ENCODE measurements at places on chromosomes 1 and 21.

DNA sequence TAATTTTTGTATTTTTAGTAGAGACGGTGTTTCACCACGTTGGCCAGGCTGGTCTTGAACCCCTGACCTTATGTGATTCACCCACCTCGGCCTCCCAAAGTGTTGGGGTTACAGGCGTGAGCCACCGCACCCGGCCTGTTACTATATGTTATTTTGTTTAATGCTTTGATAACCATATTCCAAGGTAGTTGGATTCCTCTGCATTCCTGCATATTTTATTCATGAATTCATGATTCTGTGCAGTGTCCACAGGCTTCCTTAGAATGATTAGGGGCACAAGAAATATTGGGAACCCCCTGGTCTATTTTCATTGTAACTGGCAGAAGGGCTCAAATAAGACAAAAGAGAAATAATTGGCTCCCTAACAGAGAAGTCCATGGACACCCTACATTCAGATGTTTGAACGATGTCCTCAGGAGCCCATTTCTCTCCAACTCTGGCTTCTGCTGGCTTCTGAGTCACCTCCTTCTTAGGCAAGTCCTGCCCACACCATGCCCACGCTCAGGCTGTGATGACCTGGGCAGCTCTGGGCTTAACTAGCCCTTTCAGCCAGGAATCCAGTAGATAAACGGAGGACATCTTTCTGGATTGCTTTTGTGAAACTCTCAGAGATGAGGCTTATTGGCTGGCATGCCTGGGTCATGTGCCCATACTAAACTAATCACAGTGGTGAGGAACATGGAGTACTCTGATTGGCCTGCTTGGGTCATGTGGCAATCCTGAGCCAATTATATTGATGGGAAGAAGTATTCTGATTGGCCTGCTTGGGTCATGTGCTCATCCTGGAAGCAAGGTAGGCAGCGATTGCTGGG, 32.6 kb downstream of the TNFRSF8 start:
- DNase-seq = no peak

DNA sequence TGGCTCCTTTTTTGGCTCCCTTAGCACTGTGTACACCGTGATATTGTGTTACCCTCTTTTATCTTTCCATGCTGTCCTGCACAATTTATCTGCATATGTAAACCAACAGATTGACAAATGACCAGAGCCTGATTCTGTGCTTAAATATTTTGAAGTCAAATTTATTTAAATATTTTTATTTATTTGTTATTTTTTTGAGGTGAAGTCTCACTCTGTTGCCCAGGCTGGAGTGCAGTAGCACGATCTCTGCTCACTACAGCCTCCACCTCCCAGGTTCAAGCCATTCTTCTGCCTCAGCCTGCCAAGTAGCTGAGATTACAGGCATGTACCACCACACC, 12.8 kb downstream of the PMF1 start:
- no peak for DNase-seq

DNA sequence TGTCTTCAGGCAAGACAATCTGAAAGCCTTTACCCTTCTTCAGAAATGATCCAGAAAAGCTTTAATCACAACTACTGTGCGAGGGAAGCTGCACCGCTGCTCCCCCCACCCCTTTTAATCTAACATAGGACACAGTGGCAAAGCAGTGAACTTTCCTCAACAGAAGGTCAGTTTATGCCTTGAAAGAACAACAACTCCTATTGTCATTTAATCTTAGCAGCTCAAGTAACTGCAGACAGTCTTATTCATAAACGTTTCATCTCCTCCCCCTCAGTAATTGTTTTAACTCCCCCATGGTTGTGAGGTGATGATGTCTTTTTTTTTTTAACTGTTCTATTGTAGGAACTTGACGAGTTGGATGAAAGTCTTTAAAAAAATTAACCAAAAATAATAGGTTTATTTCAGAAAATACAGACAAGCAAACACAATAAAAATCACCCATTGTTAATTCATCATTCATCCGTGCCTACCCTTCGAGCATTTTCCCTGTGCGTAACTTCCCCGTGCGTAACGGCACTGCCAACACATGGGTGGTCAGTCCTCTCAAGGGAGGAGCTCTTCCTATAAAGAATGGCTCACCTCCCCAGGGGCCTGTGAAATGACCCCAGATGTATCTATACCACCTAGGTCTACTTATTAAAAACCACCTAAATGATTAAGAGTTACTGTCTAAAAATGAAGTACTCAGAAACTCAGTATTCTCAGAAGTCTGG, 3.3 kb upstream of the ADAR start:
- DNase-seq = no peak

DNA sequence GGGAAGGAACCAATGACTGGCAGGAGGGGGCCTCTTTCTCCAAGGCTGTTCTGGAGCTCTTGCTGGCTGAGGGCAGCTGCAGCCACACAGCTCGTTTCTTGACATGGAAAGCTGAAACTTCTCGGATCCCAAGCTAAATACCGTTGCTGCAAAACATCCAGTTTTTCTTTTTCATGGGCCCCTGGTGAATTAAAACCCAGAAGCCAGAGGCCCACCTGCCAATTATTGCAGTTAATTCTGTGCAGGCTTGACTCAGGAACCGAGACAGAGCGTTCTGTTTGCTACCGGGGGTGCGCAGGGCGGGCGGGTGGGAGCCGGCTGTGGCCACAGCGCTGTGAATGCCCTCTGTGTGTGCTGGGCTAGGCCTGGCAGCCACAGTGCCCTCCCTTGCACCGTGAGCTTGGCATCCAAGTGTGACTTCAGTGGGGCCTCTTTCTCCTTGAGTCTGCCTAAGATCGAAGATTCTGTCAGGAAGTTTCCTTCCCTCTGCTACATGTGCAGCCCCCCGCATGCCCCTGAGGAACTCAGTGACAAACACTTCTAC, 19.9 kb upstream of the KCNE2 start:
- DNase-seq = no peak

DNA sequence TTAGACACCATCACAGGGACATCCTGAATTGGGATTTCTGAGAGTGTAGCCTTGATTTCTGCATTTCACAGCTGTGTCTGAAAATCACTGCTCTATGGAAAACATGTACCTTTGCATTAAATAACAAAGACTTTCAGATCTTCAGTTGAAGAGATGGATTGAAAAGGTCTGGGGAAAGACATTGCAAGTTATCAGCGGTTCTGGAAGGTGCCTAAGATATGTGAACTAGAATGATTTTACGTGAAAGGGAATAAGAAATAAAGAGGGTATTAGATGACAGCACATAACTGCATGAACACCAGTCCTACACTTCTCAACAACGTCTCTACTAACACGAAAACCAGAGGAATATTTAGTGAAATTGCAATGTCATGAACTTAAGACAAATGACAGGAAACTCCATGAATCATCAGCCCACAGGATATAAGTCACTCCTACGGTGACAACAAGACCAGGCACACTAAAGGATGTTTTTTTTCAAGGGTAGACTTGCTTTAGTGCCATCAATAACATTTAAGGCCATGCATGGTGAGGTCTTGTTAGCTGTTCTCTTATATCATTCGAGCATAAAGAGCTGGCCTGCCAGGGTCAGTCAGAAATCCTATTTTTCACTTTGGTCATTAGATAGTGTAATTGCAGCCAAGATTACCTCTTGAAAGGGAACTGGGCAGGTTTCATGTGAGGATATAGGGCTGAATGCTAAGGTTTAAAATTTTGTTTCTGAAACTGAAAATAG, 283.1 kb downstream of the GRIK1 start:
- peak; percentile 86 for DNase-seq

- no peak for DNase-seq
These were observed at the start of gene TMPRSS2 for GRCh38 chr21:41507521-41508414. TMPRSS2 (minus strand) TSS chr21:41508158; CDS start chr21:41498133, 10,025 bp downstream.

- DNase-seq = no peak
These were observed 594 bp downstream of the HDGF start for GRCh38 chr1:156750711-156751450.

DNA sequence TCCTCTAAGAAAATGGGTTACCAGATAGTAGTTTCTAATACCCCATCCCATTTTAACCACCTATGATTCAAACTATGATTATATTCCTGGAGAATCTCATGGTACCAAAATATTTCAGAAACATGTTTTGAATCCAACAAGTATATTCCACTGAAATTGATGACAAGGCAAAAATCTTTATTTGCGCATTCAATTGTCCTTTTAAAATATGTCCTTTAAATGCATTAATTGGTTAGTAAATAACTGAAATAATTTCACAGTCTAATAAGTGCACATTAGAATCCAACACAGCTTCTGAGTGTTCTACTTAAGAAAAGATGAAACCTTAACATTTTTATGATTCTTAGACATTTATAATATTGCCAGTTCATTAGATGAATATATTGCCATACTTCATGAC, 356.6 kb downstream of the SETD4 start:
- DNase-seq = no peak

DNA sequence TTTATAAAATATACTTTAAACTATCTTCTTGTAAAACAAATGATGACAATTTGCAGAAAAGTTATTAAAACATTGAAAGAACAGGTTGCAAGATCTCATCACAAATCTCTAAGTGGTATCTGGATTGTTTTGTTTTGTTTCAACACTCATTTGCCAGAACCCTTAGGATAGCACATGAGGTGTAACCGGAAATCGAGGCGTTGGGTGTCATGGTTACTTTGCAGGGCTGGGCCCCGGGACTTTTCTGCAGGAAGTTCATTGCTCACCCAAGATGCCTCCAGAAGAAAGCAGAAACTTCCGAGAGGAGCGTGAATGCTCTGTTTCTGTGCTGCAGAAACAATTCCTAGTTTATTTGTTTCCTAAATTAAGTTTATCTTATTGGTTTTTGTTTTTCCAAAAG, 2.5 kb downstream of the DISC1 start:
- no peak for DNase-seq

GRCh38 chr1:156122519-156123355, 8.2 kb downstream of the LMNA start:
- DNase-seq = peak; percentile 93

GRCh38 chr1:76666499-76666898, 200.8 kb upstream of the ST6GALNAC5 start:
- DNase-seq = no peak

DNA sequence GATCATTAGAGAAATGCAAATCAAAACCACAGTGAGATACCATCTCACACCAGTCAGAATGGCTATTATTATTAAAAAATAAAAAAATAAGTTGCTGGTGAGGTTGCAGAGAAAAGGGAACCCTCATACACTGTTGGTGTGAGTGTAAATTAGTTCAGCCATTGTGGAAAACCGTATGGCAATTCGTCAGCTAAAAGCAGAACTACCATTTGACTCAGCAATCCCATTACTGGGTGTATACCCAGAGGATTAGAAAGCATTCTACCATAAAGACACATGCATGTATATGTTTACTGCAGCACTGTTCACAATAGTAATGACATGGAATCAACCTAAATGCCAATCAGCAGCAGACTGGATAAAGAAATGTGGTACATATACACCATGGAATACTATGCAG, 42.2 kb downstream of the GIPC2 start:
- DNase-seq = no peak

DNA sequence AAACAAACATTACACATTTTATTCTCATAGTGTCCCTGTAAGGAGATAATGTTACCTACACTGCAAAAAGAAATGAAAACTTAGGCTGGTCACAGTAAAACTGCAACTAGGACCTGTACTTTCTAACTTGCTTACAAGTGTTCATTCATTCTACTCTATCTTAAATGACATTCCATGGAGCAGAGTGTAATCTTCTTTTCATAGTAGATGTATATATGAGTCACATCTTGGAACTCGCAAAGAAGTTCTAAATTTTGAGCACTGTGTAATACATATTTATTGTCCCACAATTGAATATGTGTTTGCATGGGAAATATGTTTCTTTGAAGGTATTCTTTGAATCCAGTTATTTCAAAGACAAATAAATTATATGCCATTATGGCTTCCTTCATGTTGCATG, 1258.5 kb upstream of the ADGRL2 start:
- DNase-seq = peak; percentile 54

DNA sequence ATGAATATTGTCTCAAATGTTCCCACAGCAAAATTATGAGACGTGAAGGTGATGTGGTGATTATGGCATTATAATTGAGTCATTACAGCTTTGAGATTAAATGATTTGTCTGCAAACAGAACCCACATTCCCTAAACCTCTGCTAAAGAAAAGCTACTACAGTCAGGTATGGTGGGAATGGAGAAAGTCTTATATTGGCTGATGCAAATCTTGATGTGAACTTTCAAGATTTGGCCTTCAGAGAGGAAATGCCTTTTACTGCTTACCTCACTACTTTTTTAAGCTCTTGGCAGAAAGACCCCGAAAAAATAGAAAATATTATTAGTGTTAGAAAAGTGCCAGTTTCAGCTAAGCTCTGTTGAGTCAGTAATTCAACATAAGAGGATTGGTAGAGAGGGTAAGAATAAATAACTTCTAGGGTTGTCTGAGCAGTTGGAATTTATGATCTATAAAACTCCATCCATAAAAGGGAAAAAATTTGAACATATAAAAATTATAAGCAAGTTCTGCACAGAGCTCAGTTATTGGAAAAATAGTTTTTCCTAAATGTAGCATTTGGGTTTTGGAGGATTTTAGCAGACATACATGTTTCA, 47.8 kb upstream of the RGS5 start:
- DNase-seq = no peak

- no peak for DNase-seq
These were observed 20.2 kb upstream of the S1PR1 start for GRCh38 chr1:101216623-101217022.

DNA sequence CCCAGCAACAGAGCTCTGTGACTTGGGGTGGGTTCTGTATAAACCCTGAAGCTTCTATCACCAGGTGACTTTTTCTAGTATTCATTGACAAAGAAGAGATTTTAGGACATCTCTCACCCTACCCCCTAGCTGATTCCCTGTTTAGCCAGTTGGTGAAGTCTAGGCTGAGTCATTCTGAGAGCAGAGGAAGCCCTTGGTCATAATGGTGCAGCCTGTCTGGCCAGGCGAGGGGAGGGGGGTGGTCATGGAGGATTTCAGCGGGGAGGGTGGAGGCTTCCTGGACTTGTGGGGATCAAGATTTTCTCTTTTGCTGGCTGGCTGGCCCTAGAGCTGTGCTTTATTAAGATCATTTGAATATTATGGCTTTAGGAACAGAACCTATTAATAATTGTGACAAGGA, 262.6 kb downstream of the CAMTA1 start:
- DNase-seq = peak; percentile 19

GRCh38 chr1:28173151-28173979, 3.1 kb downstream of the PTAFR start:
- peak; percentile 25 for DNase-seq

GRCh38 chr1:77636864-77637263, 45.6 kb downstream of the ZZZ3 start:
- DNase-seq = no peak
